ENCODE measurements at places on chromosomes 2 and 18.

DNA sequence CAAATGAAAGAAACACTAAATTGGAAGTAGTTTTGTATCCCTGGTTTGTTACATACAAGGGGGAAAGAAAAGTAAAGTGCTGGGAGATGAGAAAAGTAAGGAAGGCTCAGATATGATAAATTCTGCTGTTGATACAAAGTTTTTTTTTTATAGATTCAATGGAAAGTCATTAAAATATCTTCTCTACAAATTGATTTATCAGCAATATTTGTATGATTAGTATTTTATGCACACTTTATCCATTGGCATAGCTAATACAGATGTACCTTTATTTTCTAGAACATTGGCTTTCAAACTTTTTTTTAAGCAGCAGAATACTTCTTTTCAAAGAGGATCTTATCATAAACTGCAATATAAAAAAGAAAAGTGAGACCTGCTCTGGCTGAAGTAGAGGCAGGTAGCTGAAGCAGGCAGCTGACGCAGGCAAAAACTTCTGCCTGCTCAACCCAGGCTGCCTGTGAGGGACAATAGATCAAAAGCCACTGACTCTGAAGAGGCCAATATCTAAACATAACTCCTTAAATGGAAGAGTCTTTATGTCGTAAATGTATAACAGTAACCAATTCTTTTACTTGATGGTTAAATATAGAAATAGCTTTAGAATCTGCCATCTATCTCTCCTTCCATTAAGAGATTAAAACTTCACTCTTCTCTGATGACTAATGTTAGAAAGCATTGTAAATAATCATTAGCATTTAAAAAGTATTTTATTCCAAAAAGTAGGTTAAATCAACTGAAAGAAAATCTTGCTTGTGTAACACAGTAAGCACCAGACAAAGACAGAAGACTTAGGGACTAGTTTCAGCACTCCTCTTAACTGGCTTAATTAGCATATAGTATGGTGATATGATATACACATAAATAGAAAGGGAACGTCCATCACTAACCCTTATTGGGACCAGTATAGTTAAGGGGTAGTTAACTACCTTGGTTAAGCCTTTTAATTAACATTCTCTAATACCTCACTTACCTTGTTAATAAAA is 174.2 kb downstream of the SLC39A10 start:
- no peak for DNase-seq

DNA sequence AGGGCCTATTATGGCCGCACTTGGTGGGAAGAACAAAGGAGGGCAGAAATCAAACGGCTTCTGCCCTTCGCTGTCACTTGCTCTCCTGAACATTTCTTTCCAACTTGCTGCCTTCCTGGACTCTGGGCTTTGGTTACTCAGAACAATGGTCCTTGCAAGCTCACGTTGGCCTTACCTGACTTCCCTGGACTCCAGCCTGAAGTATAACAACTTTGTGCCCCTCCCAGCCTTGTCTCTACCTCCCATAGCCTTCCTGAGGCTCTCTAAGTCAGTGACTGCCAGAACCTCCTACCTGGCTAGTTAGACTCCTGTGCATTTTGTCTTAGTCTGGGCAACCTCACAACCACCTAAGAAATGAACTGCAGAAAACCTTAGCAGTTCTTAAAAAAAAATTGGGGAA is 30.2 kb upstream of the ITPRID2 start:
- no peak for DNase-seq

- DNase-seq = no peak
These were observed 2.9 kb upstream of the SNRNP27 start for GRCh38 chr2:69890881-69891280.

- DNase-seq = no peak
These were observed 511.4 kb downstream of the KCNJ3 start for GRCh38 chr2:155209696-155210450.

DNA sequence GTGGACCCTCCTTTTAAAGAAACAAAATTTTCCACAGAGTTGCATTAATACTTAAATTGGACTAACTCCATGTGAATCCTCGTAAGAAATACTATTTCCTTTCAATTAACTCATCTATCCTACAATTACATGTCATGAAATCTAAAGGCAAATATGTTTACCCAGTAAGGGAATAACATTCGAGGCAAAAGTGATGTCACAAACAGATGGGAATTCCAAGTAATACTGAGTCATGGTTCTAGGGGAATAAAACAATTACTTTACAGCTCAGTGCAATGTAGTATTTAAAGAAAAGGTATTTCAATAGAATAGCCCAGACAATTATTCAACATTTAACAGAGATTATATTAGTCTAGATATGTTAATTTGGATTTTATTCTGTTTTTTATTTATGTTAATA is 205.8 kb downstream of the ZNF385B start:
- no peak for DNase-seq

- peak; percentile 60 for DNase-seq
These were observed 4.0 kb upstream of the WNT10A start for GRCh38 chr2:218876562-218877219.

- no peak for DNase-seq
These were observed 16.2 kb upstream of the TMEM178A start for GRCh38 chr2:39649511-39649910.

GRCh38 chr2:170341684-170342623 is 164.0 kb downstream of the MYO3B start:
- no peak for DNase-seq

DNA sequence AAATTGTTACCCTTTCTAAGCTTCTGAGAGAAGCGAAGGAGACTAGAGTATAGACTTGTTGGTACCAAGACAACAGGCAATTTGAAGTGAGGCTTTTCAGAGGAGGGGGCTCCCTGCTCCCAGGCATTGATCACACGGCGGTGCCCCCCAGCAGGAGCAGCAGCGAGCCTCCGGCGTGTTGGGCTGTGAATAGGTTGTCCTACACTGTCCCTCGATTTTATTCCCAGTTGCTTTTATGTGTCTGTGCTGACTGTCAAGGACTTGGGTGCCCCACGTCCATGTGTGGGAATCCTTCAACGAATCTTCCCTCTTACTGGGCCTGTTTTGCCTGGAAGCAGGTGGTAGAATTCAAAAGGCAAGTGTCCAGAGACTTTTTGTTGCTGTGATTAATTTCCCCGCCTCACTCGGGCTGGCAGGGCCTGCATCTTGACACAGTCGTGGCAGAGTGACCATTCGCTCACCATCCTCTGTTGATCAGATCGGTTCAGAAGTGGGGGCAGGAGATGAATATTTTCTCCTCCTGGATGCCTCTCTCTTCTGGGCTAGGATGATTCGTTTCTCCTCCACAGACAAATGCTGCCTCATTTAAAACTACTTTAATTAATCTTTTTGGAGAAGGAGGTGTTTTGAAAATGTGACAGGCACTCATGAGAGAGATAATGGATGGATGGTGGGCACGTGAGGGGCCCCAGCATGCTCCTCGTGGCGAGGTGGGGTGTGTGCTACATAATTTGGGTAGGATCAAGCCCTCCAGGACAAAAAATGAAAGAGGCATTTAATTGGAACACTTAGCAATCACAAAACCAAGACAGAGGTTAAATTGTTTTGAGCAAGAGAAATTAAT is 77.6 kb downstream of the SMIM21 start:
- DNase-seq = no peak

GRCh38 chr2:88049622-88050021 is 6.0 kb downstream of the KRCC1 start:
- DNase-seq = no peak

- DNase-seq = no peak
These were observed 53.9 kb upstream of the RMP24 start for GRCh38 chr18:35918564-35918963.

DNA sequence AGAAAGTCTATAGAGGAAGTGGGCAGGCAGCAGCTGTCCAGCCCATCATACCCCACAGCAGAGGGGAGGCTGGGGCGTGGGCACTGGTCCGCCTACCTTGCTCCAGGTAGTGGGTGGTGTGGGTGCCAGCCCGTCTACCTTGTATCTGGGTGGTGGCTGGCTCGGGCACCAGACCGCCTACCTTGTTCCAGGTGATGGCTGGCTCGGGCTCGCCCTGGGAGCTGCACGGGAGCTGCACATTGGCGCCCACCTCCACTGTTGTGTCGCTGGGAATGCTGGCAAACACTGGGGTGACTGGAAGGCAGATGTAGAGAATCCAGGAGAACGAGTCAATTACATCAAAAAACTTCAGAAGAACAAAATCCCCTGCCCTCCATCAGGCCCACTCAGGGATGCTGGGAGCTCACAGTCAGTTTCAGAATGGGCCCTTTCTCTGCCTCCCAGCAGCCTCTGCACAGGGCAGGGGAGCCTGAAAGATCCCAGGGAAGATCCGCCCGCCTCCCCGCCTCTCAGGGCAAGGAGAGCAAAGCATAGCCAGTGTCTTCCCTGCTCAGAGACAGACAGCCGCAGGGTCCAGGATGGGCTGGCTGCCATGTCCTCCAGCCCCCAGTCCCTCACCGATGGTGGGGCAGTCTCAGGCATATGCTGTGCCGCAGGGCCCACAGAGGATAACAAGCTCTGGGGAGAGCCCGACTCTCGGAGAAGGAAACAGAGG is 82.3 kb downstream of the PXDN start:
- DNase-seq = no peak

DNA sequence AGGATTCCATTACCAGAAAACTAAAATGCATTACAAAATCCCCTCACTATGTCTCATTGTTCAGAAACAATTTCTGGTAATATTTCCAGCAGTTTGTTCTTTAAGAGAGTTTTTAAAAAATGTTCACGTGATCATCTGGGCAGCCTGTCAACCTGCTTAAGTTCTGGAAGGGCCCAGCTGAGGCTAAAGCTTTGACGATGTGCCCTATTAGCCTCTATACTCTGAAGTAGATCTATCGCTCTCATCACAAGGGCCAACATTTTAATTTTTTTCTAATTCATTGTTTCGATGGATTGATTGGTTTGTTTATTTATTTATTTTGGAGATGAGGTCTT is 205.8 kb downstream of the PRKCE start:
- DNase-seq = no peak

DNA sequence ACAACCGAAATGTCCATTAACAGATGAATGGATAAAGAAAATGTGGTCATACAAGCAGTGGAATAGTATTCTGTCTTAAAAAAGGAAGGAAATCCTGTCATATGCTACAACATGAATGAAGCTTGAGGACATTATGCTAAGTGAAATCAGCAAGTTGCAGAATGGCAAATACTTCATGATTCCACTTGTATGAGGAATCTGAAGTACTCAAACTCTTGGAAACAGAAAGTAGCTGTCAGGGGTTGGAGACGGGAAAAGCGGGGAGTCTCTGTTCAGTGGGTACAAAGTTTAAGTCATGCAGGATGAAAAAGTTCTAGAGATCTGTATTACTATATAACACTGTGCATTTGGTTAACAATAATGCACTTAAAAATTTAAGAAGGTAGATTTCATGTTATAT is 209.0 kb upstream of the SIX2 start:
- no peak for DNase-seq

DNA sequence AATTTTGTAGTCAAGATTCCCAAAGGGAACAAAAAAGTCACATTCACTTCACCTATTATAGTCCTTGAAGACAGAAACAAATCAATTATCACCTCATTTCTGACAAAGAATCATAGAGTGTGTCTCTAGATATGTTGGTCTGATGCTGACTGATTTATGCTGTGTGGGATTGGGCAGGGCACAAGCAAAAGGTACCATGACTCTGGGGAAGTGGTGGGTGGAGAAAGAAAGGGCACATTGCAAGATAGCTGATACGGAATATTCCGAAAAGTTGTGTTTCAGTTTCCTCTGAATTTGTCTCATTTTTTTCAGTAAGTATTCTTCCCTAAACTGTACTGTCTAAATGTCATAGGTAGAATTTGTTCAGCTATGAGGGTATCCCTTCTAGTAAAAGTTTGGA is 268.0 kb downstream of the MREG start:
- DNase-seq = no peak

DNA sequence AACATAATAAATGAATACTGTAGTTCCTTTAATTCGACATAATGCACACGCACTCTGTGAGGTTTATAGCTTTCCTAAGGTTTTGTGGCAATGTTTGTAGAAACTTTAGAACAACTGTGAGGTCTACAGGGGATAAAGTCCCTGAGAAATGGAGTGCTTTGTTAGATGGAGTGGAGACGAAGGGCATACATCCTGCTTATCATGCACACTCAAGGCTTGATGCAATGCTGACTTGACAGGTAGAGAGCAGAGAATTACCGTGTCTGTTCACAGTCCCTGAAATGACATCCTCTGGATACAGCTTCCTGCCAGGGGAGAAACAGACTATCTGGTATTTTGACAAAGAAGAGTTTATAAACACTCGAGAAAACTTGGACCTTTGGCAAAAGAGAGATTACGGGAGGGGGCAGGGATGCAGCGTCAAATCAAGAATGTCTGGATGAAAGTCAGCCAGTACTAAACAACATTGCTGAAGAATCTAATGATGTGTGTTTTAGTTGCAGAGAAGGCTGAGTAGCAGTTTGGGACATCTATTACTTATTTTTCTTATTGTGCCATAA is 766.9 kb upstream of the ZEB2 start:
- DNase-seq = no peak

- no peak for DNase-seq
These were observed 32.8 kb upstream of the CELF4 start for GRCh38 chr18:37598396-37598795.

DNA sequence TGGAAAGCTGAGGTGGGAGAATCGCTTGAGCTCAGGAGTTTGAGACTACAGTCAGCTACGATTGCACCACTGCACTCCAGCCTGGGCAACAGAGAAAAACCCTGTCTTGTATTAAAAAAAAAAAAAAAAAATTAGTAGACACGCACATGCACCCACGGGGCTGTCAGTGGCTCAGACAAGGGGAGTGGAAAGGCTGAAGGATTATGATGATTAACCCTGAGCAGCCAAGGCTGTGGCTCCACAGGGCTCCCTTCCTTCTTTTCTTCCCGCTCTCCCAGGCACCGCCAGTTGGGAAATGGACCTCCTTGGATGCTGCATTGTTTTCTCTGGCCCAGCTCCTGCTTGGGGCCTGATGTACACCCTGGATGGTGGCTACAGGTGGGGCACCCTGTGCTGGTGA is 49.0 kb upstream of the RAB6C start:
- no peak for DNase-seq

DNA sequence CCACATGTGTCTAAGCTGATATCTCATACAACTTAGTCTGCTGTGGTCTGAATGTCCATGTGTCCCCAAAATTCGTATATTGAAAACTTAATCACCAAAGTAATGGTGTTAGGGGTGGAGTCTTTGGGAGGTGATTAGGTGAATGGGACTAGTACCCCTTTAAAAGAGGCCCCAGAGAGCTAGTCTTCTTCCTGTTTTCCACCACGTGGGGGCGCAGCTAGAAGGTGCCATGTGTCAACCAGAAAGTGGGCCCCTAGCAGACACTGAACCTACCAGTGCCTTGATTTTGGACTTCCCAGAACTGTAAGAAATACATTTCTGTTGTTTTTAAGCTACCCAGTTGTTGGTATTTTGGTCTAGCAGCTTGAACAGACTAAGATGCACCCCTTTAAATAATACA is 86.6 kb downstream of the ASB1 start:
- no peak for DNase-seq

- DNase-seq = no peak
These were observed 851.4 kb upstream of the SOX11 start for GRCh38 chr2:4840791-4841190.

GRCh38 chr2:121944072-121944831 is 188.8 kb downstream of the TSN start:
- DNase-seq = no peak
